ENCODE measurements at places on chromosomes 4 and X.

- DNase-seq: no peak
These were observed 23.6 kb downstream of the ANTXR2 start for GRCh38 chr4:80049402-80049801.

DNA sequence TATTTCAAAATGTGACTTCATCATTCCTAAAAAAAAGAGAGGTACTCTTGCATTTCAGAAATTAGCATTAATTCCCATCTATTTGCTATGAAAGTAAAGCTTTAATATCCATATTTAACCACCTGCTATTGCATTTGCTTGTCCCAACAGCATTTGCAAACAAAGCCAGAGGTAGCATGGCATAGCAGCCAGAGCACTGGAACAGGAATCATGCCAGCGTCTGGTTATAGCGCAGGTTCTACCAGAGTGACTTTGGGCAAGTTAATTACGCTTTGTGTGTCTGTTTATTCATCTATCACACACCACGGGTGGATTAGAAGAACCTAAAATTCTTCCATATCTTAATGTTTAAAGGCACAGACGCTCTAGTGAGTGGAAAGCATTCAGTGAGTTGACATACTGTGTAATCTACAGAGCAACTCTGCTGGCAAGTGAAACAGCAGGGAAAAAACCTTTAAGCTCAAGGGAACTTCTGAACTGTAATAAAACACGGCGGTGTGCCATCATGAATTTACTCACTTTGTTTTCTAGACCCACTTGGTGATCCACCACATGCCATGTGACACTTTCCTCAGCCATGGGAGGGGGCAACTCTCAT lies 76.6 kb upstream of the QRFPR start:
- no peak for DNase-seq

DNA sequence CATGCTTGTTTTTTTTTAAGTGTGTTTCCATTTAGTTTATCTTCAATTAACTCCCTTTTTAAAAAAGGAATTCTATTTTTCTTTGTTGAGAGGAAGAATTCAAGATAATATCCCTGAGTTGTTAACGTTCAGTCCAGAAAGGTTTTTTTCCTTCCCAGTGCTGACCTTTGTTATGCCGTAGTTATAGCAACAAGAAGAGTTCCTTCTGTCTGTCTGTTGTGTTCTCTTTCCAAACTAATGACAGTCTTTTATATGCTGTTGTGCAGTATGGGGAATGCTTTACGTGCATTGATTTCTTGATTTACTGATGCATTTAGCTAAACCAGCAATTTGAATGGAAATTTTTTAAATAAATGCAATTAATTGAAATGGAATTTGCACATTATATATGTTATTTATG lies 6.6 kb upstream of the CXXC4 start:
- no peak for DNase-seq

GRCh38 chr4:25861951-25862410 lies 807 bp downstream of the SEL1L3 start:
- no peak for DNase-seq

- no peak for DNase-seq
These were observed 15.7 kb downstream of the ATP10D start for GRCh38 chr4:47500776-47501175.

- no peak for DNase-seq
These were observed 1.9 kb upstream of the MAMLD1 start for GRCh38 chrX:150361070-150361776.

- DNase-seq: no peak
These were observed 93.8 kb downstream of the PDGFRA start for GRCh38 chr4:54322818-54323417.

- DNase-seq: no peak
These were observed 99.4 kb downstream of the LUZP4 start for GRCh38 chrX:115388879-115389278.

- DNase-seq: no peak
These were observed 259.5 kb downstream of the RCHY1 start for GRCh38 chr4:75254745-75255144.

Data from C1 segment of cervical spinal cord (tissue), 14 donors.